ENCODE measurements at places on chromosomes 7 and 10.
A peak's percentile ranks its signal among the peaks of the same experiment; 100 is the strongest.

DNA sequence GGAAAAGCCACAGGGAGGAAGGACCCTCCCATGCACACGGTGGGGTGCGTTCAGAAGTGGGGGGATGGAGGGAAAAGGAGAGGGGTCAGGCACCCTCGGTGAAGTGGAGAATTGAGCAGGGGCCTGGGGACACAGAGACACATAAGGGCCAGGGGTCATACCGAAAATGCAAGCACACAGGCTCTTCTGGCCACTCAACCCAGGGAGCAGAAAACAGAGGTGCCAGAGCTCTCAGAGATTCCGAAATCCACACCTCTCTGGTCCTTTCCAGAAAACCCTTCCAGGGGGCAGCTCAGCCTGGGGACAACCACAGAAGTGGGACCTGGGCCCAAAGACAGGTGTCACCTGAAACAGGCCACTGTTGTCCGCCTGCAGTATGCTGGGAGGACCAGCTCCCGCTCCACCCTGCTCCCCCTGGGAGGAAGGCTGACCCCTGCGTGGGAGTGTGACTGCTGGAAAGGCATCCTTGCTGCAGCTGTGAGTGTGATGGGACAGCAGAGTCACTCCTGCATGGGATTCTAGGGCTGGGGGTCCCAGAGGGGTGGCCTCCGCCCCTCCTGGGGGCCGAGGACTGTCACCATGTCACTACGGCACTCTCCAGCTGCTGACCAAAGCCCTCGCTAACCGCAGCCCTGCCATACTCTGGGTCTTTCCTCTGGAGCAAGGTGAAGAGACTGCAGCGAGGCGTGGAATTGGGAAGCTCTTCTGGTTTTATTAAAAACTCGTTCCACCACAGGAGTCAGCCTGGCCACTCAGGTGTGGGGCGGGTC, 63.1 kb downstream of the TMEM209 start:
- no peak for DNase-seq

- DNase-seq = peak; percentile 97
These were observed 44.1 kb downstream of the HGF start for GRCh38 chr7:81725812-81726127.

DNA sequence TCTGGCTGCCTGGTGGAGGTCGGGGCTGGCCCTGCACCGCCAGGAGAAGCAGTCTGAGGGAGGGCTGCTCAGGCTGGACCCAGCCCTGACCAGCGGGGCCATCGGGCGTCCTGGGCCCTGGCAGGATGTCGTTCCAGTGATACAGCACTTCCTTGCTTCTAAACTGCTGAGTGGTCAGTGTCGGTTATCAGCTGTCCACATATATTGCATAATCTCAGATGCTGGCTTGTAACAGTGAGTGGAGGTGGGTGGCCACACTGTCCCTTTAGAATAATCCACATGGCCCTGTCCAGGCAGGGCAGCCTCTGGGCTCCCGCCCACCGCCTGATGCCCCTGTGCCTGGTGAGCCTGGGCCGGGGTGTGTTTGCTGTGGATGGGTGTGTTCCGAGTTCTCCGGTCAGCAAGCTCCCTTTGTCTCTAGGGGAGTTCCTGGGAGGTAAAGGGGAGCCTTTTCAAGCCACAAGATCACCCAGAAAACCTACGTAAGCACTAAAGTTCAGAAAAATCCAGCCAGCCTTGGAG, 86.1 kb downstream of the LHPP start:
- no peak for DNase-seq

DNA sequence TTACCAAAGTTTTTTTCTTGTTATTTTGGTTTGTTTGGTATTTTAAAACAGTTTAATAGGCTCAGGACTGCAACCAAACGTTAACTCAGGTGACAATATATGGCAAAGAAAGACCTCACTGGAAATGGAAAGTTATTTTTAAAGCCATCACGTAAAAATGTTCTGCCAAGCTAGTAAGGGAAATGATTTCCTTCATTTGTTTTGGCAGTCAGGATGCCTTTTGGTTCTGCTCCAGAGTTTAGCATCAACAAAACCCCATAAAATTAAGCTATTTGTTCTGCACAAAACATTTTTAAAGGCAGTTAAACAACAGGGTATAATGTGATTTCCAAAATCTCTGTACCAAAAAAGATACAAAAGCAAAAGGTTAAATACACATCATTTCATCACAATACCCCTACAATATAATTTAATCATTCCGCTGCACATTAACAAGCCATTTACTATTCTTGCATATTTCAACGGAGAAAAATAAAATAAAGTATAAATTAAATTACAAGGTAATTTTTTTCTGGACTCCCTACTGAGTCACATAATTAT, 172.4 kb downstream of the SEMA3E start:
- no peak for DNase-seq

DNA sequence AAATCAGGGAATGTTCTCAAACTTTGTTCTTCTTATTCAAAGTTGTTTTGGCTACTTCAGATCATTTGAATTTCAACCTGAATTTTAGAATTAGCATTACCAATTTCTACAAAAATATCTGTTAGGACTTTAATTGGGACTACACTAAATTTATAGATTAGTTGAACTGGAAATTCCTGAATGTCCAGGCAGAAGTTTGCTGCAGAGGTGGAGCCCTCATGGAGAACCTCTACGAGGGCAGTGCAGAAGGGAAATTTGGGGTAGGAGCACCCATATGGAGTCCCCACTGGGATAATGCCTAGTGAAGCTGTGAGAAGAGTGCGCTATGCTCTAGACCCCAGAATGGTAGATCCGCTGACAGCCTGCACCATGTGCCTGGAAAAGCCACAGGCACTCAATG, 22.8 kb upstream of the AGMO start:
- no peak for DNase-seq
